Frontal cortex (tissue), 4 donors: ENCODE measurements at places on chromosomes 1 and 21. TPM values are rescaled to one million over a fixed set of nuclear protein-coding genes. Genes with fewer than 3 reads are reported as not detected.

DNA sequence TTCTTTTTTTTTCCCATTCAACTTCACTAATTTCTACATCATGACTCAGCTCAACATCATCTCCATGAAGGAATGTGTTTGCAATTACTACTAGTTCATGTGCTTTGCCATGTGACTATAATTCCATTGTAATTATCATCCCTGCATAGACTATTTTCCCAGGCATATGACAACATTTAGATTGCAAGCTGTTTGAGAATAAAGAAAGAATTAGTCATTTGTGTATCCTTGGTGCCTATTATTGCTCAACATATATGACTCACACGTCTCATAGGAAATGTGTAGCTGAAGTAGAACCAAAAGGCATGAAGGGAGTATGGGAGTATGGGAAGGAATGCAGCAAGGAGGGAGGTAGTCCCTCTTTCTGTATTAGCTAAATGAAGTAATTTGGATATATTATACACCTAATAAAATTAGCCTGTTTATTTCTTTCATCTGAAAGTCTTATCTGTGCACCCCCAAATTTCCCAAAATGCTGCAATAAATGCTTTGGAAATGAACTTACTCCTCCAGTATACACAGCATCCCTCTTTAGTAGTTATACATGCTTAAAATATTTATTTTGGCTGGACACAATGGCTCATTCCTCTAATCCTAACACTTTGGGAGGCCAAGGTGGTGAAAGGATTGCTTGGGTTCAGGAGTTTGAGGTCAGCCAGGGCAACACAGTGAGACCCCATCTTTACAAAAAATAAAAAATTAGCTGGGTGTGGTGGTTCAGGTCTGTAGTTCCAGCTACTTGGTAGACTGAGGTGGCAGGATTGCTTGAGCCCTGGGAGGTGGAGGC is 316.9 kb upstream of the ADGRL4 start:
- no peak for DNase-seq

GRCh38 chr1:22525646-22526045 is 37.6 kb upstream of the EPHA8 start:
- no peak for DNase-seq

DNA sequence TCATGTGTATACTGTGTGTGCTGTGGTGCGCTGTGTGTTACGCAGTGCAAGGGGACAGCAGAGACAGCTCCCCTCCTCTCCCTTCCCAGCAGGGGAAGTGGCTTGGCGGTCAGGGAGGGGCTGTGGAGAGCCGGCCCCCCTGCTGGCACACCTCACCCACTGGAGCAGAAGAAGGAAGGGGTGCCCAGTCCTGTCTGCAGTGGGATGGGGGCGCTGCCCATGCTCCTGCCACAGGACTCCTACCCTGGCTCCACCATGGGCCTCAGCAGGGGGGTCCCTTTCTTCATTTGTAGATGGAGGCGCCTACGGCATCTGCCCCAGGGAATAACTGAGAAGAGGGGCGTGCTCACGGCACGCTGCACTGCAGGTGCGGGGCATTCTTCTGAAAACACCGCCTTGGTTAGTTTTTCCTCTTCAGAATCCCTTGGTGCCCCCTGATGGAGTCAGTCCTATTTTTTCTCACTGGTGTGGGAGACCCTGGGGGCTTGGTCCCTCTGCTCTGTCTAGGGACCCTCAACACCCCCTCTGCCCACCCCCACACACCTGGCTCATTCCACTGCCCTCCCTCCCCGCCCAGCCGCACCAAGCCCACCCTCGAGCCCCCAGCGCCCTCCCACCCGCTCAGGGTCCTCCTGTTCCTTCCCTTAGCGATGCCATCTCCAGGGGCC is 13.8 kb upstream of the LDLRAP1 start:
- no peak for DNase-seq

The BCL2L15 gene
- 0.82 TPM for total RNA-seq

The C1QB gene
- 5.3 TPM for total RNA-seq

- no peak for DNase-seq
Measured at GRCh38 chr1:101142244-101142643, 94.6 kb upstream of the S1PR1 start.

The LCE4A gene
- total RNA-seq = not detected

- peak; percentile 64 for DNase-seq
Measured at GRCh38 chr1:232805269-232806185, at the start of gene MAP10. TSS of gene MAP10 (plus strand) at chr1:232805416. CDS start at chr1:232805450, 34 bp downstream.

DNA sequence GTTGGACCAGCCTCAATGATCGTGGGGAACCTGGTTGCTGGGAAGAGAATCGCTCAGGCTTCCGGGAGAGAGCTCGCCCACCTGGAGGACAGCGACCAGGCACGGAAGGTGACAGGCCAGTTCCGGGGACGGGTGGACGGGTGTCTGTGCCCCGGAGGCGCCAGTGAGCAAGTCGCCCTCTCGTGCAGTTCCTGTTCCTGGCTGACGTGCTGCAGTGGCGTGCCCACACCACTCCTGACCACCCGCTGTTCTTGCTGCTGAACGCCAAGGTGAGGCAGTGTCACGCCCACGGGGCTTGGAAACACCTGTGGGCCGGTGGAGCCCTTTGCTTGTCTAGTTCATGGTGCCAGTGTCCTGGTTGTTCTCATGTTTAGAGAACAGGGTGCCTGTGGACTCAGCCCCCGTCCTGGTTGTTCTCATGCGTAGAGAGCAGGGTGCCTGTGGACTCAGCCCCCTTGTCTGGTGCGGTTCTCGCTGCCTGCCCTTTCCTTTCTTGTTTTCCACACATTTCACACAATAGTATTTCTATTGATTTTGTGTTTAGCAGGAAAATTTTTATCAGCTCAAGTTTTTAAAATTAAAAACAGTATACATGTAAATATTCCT is 53.1 kb downstream of the S100B start:
- no peak for DNase-seq

DNA sequence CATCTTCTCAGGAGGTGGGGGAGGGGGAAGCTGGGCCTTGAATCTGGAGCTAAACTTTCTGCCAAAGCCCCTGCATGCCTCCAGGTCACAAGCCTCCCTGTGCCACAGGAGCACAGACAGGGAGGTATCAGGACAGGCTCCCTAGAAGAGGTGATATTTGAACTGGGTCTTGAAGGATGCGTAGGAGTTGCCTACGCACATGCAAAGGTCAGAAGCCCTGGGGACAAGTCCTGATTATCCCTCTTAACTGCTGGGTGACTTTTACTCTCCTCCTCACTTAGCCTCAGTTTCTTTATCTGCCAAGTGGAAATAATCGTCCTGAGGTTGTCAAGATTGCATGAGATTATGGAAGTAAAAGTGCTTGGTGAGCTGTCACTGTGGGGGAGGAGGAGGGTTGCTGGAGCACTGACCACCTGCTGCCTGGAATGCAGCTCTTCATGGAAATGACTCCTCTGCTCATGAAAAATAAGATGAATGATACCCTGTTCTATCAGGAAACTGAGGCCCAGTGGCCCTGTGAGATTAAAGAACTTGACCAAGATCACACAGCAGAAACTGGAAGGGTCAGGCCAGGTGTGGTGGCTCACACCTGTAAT is 50.6 kb upstream of the LAPTM5 start:
- DNase-seq = no peak

DNA sequence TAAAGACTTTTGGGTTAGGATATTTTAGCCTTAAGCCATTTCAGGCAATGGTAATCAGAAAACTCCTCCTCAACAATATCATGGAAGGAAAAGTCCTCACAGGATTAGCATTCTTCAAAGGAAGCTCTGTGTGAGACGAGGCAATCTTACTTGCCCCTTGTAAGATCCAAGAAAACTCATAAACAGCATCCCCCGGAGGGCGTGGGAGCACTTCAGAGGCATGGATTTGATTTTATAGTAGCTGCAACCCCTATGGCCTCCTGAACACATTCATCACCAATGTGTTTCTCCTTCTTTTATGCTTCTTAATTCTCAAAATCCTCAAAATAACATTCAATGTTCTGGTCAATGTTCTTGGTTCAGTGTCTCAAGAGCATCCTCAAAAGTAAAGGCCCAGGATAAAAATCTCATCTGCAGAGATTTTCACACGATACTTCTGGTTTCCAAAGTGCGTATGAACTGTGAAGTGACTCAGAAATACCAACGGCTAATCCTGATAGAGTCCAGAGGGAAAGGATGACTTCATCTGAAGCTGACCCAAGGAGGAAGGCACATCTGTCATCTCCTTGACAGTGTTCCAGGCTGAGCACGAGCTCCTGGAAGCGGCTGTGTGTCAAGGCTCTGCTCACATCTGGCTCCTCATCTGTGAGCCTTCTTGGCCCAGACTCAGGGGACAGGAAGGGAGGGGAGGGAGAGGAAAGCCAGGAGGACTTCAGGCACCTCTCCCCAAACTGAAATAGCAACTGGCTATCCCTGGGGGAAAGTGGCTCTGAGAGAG is 49.3 kb upstream of the PSEN2 start:
- DNase-seq = no peak

The LAD1 gene
- total RNA-seq = not detected

GRCh38 chr1:14363036-14363590 is 235.4 kb upstream of the KAZN start:
- peak; percentile 31 for DNase-seq

- no peak for DNase-seq
Measured at GRCh38 chr1:25222606-25223005, 9.7 kb downstream of the SYF2 start.

The OR2L2 gene
- total RNA-seq = 0.41 TPM

DNA sequence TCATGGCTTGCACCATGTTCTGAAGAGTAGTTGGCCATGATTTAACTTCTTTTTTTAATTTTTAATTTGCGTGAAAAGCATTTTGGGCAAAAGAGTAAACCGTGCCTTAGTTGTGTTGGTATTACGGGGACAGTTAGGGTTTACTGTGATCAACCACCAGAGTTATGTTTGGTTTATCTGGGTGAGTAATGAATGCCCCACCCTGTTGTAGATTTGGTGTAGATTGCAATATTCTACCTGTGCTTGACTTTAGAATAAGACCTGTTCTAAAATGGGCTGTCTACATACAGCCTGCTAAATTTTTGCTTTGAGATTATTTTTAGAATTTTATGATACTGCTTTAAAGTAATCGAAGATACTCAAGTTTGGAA is 1.4 kb downstream of the USP25 start:
- no peak for DNase-seq

The NVL gene
- 35.5 TPM for total RNA-seq

The CHI3L2 gene
- total RNA-seq = 0.41 TPM

- no peak for DNase-seq
Measured at GRCh38 chr1:65026235-65026634, 59.9 kb upstream of the JAK1 start.

- DNase-seq = no peak
Measured at GRCh38 chr21:34997294-34997693, 51.8 kb downstream of the RUNX1 start.

The HSPB7 gene
- not detected for total RNA-seq

GRCh38 chr1:1345384-1345783 is 3.8 kb downstream of the DVL1 start:
- no peak for DNase-seq

The PTPN7 gene
- not detected for total RNA-seq

- no peak for DNase-seq
Measured at GRCh38 chr1:31828341-31828740, 12.5 kb upstream of the SPOCD1 start.

The AIDA gene
- 25.7 TPM for total RNA-seq

The ABL2 gene
- total RNA-seq = 33.0 TPM

GRCh38 chr1:158020886-158021620 is 27.6 kb downstream of the KIRREL1 start:
- DNase-seq = no peak

DNA sequence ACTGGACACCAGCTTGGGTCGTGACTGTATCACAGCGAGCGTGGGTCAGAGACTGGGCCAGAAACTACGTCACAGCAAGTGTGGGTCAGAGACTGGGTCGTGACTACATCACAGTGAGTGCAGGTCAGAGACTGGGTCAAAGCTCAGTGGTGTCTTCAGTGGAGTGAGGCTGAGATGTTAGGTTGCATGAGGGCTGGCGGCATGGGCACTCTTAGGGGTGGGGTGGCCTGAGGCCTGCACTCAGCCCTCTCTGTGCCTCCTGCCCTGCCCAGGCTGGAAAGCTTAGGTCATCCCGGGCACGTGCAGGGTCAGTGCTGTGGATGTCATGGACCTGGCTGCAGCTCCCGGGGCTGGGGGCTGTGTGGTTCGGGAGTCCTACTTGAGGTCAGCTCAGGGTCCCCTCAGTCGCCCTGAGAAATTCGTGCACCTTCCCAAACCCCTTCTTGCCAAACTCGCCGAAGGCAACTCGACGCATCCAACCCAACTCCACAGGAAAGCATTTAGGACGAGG is 19.0 kb downstream of the CFAP74 start:
- DNase-seq = no peak

- DNase-seq = no peak
Measured at GRCh38 chr1:220315070-220315839, 43.0 kb upstream of the RAB3GAP2 start.

The SH3D21 gene
- 0.82 TPM for total RNA-seq
